Activated CD4-positive, alpha-beta T cell treated with anti-CD3 and anti-CD28 coated beads for 1 hour (primary cell): ENCODE measurements at places on chromosomes 4 and X.

- no peak for DNase-seq
Measured at GRCh38 chrX:20224814-20225487, 41.8 kb downstream of the RPS6KA3 start.

GRCh38 chrX:37753384-37753783 lies 26.5 kb upstream of the CYBB start:
- no peak for DNase-seq

GRCh38 chr4:59063015-59063720 lies 1953.0 kb upstream of the IGFBP7 start:
- DNase-seq: no peak

GRCh38 chr4:1857931-1858330 lies 2.0 kb upstream of the LETM1 start:
- no peak for DNase-seq

- DNase-seq: no peak
Measured at GRCh38 chr4:106953036-106953705, 82.9 kb downstream of the DKK2 start.

DNA sequence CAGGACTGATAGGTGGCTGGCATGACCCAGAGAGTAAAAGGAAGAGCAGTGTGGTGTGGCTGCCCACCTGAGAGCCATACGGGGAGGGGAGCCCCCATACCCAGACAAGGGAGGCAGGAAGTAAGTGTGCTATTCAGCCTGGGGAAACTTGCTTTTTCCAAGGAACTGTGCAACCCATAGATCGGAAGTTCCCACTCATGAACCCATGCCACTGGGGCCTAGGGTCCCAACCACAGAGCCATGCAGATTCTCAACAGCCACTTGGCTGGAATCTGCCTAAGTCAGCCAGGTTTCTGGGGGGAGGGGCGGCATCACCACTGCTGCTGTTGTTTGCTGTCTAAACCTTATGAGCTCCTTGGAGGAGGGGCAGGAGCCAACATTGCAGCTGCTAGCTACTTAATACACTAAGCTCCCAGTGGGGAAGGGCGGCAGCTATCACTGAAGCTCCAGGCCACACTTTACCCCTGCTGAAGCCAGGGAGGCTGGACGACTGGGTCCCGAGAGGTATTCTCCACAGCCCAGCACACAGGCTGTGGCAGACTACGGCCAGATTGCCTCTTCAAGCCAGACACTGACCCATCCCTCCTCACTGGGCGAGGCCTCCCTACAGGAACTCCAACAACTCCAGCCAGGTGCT lies 410.4 kb downstream of the INPP4B start:
- DNase-seq: no peak

DNA sequence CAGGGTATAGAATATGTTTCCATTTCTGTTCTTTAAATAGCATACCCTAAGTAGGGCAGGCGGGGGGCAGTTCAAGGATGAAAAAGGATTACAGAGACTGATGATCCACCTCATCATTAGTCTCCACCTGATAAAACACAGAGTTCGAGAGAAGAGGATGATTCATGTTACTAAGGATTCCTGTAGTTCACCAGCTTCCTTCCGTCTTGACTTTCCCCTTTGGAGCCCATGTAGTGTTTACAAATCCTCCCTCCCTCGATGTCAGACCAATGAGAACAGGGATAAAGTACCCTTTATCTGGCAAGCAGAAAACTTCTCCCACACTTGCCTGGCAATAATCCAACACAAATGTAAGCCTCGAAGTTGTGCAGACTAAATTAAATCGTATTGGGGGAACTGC lies 526.3 kb upstream of the FAM241A start:
- DNase-seq: no peak

DNA sequence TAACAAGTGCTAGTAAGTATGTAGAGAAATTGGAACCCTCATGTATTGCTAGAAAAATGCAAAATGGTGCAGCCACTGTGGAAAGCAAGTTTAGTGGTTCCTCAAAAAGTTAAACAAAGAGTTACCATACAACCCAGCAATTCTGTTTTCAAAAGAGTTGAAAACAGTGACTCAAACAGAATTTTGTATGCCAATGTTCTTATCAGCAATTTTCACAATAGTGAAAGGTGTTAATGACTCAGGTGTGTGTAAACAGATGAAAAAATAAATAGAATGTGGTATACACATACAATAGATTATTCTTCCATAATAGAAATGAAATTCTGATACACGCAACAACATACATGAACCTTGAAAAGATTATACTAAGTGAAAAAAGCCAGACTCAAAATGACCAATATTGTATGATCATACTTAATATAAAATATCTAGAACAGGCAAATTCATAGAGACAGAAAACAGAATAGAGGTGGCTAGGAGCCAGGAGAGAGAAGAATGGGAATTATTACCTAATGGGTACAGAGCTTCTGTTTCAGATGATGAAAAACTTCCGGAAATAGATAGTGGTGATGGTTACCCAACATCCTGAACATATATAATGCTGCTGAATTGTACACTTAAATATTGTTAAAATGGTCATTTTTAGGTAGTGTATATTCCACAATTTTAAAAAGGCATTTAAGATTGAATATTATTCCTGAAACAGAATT lies 51.6 kb downstream of the WDFY3 start:
- no peak for DNase-seq

DNA sequence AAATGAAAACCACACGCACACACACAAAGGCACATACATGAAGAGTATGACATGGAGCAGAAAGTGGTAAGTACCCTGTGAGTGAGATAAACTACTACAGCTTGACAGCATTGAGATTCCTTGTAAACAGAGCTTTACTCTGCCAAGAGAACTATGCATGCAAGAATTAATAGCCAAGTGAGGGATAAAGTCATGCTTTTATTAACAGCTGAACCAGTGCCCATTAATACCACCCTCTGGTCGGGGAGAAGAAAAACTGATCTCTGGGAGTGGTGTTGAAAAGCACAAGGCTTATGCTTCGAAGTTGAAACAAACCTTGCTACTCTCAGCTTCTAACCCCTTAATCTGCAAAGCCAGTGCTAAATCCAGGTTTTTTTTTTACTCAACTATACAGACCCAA lies 95.9 kb upstream of the C1QTNF7 start:
- no peak for DNase-seq

DNA sequence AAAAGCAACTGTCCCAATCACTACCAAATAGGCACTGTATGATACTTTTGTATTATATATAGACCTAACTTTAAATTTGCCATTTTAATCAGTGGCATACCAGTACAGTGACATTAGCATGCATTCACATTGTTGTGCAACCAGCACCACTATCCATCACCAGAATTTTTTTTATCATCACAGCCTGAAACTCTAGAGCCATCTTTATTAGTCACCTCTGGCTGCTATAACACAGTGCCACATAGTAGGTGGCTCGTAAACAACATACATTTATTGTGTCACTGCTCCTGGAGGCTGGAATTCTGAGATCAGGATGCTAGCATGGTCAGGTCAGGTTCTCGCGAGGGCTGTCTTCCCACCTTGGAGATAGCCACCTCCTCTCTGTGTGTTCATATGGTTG lies 188.4 kb upstream of the GALNT7 start:
- no peak for DNase-seq

- DNase-seq: no peak
Measured at GRCh38 chr4:184162596-184162995, 55.1 kb downstream of the ENPP6 start.

DNA sequence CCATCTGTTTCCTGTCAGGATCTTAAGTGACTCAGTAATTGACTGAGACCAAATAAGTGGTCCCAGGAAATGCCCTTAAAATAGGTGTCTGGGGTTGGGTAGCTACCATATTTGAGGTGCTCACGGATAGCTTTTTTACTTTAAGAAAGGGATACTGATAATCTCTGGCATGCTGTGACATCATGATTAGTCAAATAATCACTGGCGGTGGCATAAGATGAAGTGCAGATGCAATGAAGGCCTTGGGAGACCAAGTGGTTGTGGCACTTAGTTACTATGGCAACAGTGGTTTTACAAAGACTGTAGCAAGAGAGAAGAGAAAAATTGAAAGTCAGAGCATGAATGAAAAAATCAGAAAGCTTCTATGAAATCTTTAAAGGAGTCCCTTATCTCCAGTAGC lies 114.5 kb upstream of the SLIT2 start:
- no peak for DNase-seq

- DNase-seq: no peak
Measured at GRCh38 chr4:24560868-24561368, 23.4 kb downstream of the DHX15 start.

DNA sequence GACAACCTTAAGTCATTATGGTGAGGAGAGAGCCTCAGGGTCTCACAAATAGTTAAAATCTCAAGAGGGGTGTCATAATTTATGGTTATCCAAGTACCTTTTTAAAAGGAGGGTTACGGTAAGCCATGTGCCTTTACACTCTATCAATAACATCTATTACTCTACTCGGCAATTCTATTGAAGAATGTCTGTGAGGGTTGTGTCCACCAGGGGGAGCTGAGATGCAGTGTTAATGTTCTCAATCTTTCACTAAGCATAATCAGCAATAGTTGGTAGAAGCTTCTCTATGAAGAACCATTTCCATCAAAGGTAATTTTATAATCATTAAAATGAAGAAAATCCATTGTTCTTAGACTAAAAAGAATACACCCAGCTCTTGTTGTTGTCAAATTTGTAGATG lies 457.4 kb downstream of the CENPC start:
- DNase-seq: no peak

- peak; percentile 41 for DNase-seq
Measured at GRCh38 chrX:10111364-10112148, 45.2 kb upstream of the CLCN4 start.

DNA sequence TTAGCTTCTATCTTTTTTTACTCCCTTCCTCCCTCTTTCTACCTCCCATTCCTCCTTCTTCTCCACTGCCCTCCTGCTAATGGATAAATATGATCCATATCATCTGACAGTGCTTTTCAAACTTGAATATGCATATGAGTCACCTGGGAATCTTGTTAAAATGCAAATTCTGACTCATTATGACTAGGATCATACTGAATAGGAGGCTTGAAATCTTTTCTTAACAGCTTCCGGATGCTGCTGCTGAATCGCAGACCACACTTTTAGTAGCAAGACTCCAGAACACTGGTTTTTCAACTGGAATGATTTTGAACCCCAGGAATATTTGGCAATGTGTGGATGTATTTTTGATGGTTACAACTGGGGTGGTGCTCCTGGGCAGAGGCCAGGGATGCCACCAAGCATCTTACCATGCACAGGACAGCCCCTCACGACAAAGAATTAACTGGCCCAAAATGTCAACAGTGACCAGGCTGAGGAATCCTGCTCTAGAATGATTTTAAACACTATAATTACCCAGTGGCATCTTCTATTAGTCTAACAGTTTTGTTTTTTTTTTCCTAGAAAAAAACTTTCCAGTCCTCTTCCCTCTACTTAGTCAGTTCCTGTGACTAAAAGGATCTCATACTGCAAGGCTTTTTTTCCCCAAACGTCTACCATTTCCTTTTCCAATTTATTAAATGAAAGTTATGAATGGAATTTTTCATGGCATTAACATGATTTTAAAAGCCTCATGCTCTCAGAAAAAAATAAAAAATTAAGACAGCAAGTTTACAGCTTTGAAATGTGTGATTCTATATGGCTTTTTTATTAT lies 10.6 kb upstream of the PYURF start:
- DNase-seq: no peak

GRCh38 chrX:133523081-133523487 lies 107.8 kb upstream of the GPC4 start:
- DNase-seq: no peak

- no peak for DNase-seq
Measured at GRCh38 chrX:13428053-13428786, 108.4 kb upstream of the ATXN3L start.

GRCh38 chr4:24212642-24213041 lies 322.8 kb upstream of the PPARGC1A start:
- DNase-seq: no peak

- no peak for DNase-seq
Measured at GRCh38 chr4:143421609-143422008, 84.9 kb downstream of the GAB1 start.

DNA sequence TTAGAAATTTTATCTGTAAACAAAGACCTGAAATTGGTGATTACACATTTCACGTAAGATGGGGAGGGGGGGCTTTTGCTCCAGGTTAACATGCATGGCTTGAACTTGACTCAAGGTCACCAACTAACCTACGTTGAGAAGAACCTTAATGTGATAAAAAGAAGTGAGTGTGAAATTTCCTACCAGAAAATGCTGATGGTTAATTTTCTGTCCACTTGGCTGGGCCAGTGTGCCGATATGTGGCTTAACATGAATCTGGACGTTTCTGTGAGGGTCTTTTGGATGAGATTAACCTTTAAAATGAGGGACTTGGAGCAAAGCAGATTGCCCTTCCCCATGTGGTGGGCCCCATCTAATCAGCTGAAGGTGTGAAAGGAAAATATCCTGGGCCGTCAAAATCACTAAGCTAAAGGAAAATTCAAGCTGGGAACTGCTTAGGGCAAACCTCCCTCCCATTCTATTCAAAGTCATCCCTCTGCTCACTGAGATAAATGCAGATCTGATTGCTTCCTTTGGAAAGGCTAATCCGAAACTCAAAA lies 107.3 kb upstream of the ENPP6 start:
- no peak for DNase-seq

DNA sequence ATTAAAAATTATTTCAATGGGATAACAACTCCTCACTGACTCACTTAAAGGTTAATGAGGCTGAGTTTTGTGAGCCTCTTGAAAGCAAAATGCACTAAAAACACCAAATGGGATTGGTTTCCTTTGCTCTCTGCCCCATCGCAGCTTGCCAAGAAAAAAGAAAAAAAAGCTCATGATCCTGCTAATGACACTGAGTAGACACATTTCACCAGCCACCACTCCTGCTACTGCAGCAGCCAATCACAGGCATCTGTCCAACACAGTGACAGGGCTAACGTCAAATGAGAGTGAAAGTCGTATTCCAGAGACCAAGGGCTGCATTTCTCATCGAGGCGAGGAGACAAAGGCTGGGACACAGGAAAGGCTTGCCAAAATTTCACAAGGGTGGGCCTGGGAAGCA lies 5.2 kb downstream of the APBB2 start:
- DNase-seq: no peak

GRCh38 chrX:13357925-13358324 lies 38.1 kb upstream of the ATXN3L start:
- DNase-seq: no peak

GRCh38 chr4:154511548-154511947 lies 19.9 kb upstream of the DCHS2 start:
- DNase-seq: no peak

GRCh38 chr4:129498626-129499025 lies 402.7 kb downstream of the C4orf33 start:
- DNase-seq: no peak

GRCh38 chr4:185718578-185719499 lies 93.2 kb downstream of the SORBS2 start:
- no peak for DNase-seq

GRCh38 chr4:53273726-53274125 lies 92.1 kb downstream of the SCFD2 start:
- no peak for DNase-seq

- no peak for DNase-seq
Measured at GRCh38 chrX:41759817-41760216, 35.8 kb downstream of the GPR82 start.

DNA sequence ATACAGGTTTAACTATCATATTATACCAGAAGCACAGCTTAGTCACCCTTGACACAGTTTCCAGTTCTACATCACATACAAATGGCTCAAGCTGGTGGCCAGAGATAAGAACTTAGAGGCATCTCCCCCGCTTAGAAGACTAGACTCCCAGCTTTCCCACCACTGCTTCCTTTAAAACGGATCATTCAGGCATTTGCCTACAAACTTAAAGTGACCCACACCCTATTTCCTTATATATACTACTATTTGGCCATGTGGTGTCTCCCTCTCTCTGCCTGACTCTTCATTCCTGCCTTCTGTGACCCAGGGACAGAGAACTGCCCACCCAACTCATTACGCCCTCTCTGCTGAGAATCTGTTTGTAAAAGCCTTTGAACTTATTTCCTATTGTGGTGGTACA lies 781.2 kb upstream of the DIAPH2 start:
- no peak for DNase-seq
